Activated CD4-positive, alpha-beta T cell treated with anti-CD3 and anti-CD28 coated beads, Interleukin-2, amount 10 ng/mL, durations not matched to agents 7 days and 5 days (primary cell): ENCODE measurements at places on chromosomes 11 and 22. TPM values are rescaled to one million over a fixed set of nuclear protein-coding genes. Genes with fewer than 3 reads are reported as not detected.

Gene SCGB1D2
- not detected for total RNA-seq

Gene DERL3
- 9.0 TPM for total RNA-seq

Gene MRE11
- total RNA-seq: 38.4 TPM

Gene MUC5B
- not detected for total RNA-seq

Gene CYTH4
- 110 TPM for total RNA-seq

Gene GRAP2
- 137 TPM for total RNA-seq

Gene OR52N4
- 0.89 TPM for total RNA-seq

DNA sequence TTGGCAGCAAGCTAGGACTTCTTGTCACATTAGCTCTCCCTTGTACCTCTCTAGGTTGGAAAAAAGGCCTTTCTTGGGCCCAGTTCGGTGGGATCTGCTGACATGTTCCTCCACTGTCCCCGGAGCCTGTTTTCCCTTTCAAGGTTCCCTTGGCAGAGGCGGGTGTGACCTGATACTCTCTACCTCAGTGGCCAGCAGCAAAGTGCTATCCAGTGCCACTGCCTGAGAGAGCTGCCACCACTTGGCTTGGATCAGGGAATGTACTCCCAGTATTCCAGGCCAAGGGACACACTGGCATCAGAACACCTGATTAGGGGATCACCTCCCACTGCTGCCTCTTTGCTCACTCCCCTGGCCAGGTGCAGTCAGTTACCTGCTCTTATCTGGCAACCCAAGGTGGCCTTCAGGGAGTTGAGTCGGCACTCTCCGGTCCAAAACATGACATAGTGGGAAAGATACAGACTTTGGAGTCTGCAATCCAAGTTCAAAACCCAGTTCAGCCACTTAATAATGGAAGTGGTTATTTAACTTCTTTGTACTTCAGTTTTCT, 17.8 kb upstream of the NAV2 start:
- DNase-seq: no peak
- no peaks in the 10 kb centered on the region for H3K4me1 ChIP-seq
- H3K4me3 ChIP-seq: no peak overlapping the region
- peaks cover 7% of the 10 kb centered on the region for H3K27me3 ChIP-seq
- H3K36me3 ChIP-seq: no peaks in the 10 kb centered on the region

GRCh38 chr22:25085930-25086901, 113.4 kb upstream of the CRYBB3 start:
- H3K27ac ChIP-seq: peak overlapping the region; percentile 72
- peaks cover 62% of the 10 kb centered on the region for H3K4me1 ChIP-seq
- no peaks in the 10 kb centered on the region for H3K27me3 ChIP-seq
- DNase-seq: no peak

GRCh38 chr11:79739591-79739990, 298.8 kb upstream of the TENM4 start:
- no peaks in the 10 kb centered on the region for H3K36me3 ChIP-seq
- DNase-seq: no peak
- no peak overlapping the region for H3K27ac ChIP-seq
- no peaks in the 10 kb centered on the region for H3K27me3 ChIP-seq
- no peak overlapping the region for H3K4me3 ChIP-seq

DNA sequence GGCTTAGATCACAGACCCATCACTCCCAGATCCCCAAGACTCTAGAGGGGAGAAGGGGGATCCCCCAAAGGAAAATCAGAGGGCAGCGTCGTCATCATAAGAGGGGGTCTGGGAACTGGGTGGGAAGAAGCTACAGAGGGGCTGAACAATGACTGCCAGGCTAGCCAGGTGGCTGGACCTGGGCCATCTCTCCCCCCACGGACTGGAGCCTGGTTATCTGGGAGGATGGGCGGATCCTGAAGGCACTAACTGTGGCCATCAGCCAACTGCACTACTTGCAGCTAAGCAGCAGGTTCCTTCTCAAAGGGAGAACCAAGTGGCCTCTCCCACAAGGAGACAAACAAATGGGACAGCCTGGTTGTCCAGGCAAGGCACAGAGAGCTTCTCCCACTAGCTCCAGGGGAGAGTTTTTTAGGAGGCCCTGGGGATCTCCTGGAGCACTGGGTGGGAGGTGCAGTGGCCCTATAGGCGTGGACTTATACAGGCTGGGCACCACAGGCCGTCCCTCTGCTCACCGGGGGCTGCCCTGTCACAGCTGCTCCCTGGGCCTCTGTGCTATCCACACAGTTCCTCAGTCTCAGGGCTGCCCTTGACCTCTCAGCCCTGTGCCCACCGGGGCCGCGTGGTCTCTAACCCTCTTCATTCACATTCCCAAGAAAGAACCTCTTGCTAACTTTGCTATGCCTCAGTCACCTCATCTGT, 15.4 kb downstream of the P2RY6 start:
- peaks cover 4% of the 10 kb centered on the region for H3K27me3 ChIP-seq
- H3K4me3 ChIP-seq: no peak overlapping the region
- no peaks in the 10 kb centered on the region for H3K36me3 ChIP-seq

GRCh38 chr11:12846786-12847615, 162.1 kb upstream of the RASSF10 start:
- H3K36me3 ChIP-seq: no peaks in the 10 kb centered on the region
- H3K27ac ChIP-seq: no peak overlapping the region
- no peak overlapping the region for H3K4me3 ChIP-seq

DNA sequence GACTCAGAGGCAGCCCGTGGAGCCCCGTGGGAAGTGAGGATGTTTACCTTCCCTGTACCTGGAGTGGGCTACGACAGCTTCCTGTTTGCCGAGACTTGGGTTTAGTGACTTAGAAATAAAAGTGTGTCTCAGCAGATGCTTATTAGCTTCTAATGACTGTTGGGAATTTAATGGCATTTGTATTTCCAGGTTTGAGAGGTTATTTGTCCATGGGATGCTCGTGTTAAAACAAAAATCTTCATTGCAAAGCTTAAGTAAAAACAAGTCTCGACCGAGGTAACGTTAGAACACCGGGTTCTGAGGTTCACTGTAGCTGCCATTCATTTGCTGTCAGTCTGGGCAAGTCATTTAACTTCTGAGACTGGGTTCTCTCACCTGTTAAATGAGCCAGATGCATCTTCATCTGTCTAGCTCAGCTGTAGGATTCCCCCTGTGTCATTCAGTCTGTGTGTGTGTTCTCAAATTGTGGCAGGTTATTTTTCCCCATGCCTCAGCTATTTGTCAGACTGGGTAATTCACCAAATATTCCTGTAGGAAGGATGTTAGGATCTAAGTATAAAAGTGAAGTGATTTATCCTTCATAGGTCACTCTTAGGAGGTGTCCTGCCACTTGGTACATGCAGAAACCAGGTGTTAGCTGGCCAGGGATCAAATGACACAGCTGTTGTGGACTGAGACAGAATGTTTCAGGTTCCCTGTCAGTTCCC, 791 bp downstream of the EI24 start:
- peak overlapping the region; percentile 93 for H3K27ac ChIP-seq
- no peaks in the 10 kb centered on the region for H3K27me3 ChIP-seq
- H3K4me1 ChIP-seq: peaks cover 26% of the 10 kb centered on the region
- DNase-seq: no peak

GRCh38 chr22:35514366-35514765, 26.3 kb upstream of the RASD2 start:
- H3K27ac ChIP-seq: no peak overlapping the region
- H3K4me1 ChIP-seq: no peaks in the 10 kb centered on the region
- no peak for DNase-seq
- H3K4me3 ChIP-seq: no peak overlapping the region
